ENCODE measurements at places on chromosomes 4 and X. TPM values are rescaled to one million over a fixed set of nuclear protein-coding genes. Genes with fewer than 3 reads are reported as not detected.

Gene MAGEA11
- total RNA-seq = not detected

Gene APLN
- not detected for total RNA-seq

Gene MAGEA10
- total RNA-seq = not detected

Gene DCAF12L1
- total RNA-seq = not detected

Gene PI4K2B
- 16.3 TPM for total RNA-seq

Gene POU4F2
- not detected for total RNA-seq

Gene HGFAC
- not detected for total RNA-seq

Gene ELK1
- total RNA-seq = 6.9 TPM

DNA sequence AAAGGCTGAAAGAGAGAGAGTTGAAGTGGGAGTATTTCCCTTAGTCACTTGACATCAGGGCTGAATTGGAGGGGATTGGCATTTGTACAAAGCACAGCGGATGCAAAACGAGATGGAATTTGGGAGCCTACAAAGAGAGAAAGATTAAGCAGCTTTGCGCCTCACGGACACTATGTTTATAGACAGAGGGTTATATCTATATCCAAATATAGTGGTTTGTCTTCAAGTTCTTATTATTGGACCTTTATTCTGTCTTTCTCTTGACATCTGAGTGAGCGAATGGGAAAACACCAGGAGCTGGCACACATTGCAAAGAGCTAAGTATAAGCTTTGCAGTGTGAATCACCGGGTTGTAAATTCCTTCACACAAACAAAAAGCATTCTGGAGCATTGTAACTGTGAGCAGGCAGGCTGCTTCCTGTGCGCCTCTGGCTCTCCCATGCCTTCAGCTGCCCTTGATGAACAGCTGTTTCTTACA, 500.2 kb downstream of the STIM2 start:
- no peaks in the 10 kb centered on the region for H3K4me1 ChIP-seq
- no peak overlapping the region for H3K27ac ChIP-seq
- H3K36me3 ChIP-seq = no peaks in the 10 kb centered on the region
- H3K4me3 ChIP-seq = no peak overlapping the region
- DNase-seq = no peak
- H3K27me3 ChIP-seq = no peaks in the 10 kb centered on the region

- no peak overlapping the region for H3K27ac ChIP-seq
- H3K4me1 ChIP-seq = no peaks in the 10 kb centered on the region
- H3K27me3 ChIP-seq = no peaks in the 10 kb centered on the region
- DNase-seq = no peak
Measured at GRCh38 chrX:150864127-150864526, 34.3 kb downstream of the CD99L2 start.

- peak overlapping the region; percentile 26 for H3K27ac ChIP-seq
- no peak for DNase-seq
- no peak overlapping the region for H3K4me3 ChIP-seq
- no peaks in the 10 kb centered on the region for H3K4me1 ChIP-seq
Measured at GRCh38 chr4:157115613-157116335, 39.8 kb downstream of the GLRB start.

DNA sequence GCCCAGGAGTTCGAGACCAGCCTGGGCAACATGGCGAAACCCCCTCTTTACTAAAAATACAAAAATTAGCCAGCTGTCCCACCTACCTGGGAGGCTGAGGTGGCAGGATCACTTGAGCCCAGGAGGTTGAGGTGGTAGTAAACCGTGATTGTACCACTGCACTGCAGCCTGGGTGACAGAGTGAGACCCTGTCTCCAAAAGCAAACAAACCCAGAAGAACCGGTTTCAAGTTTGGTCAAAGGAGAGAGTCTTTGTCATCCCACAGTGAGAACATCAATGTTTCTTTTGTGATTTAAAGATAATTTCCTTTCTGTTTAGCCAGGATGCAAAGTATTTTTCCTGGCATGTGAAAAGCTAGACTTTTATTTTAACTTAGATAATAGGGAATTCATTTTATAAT, 26.7 kb downstream of the PDK3 start:
- H3K4me1 ChIP-seq = no peaks in the 10 kb centered on the region
- H3K4me3 ChIP-seq = no peak overlapping the region
- no peaks in the 10 kb centered on the region for H3K36me3 ChIP-seq
- DNase-seq = no peak
- no peak overlapping the region for H3K27ac ChIP-seq

- H3K36me3 ChIP-seq = no peaks in the 10 kb centered on the region
- no peak for DNase-seq
Measured at GRCh38 chr4:6915041-6916005, 5.7 kb downstream of the TBC1D14 start.

DNA sequence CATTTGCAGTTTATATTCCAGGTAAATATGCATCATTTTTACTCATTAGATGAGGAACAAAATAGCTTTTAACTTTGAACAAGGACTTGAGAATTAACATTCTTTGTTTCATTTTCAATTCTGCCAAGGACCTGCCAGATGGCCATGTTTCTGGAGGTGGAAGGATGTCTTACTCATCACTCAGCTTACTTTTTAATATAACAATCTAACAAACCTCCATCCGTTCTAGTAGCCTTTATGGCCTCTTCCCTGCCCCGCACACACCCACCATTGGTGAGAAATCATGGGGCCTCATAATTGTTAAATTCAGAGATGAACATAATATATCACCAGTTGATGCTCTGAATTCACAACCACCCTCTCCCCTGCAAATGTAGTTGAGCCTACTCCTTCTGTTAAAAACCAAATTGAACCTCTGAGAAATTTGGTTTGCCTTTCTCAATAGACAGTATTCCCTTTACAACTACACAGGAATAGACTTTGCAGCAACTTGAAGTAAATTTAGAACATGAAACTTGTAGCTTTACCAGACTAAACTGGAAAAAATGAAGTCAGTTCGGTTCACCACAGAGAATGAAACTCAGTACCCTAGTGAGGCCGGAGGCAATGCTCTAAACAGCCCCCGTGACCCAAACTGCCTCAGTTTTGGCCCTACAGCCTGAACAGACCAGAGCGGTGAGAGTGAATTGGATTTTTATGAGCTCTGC, 50.1 kb upstream of the ACSL4 start:
- H3K4me3 ChIP-seq = no peak overlapping the region
- H3K27me3 ChIP-seq = no peaks in the 10 kb centered on the region
- H3K36me3 ChIP-seq = no peaks in the 10 kb centered on the region
- peaks cover 13% of the 10 kb centered on the region for H3K4me1 ChIP-seq
- H3K27ac ChIP-seq = no peak overlapping the region
- DNase-seq = no peak

DNA sequence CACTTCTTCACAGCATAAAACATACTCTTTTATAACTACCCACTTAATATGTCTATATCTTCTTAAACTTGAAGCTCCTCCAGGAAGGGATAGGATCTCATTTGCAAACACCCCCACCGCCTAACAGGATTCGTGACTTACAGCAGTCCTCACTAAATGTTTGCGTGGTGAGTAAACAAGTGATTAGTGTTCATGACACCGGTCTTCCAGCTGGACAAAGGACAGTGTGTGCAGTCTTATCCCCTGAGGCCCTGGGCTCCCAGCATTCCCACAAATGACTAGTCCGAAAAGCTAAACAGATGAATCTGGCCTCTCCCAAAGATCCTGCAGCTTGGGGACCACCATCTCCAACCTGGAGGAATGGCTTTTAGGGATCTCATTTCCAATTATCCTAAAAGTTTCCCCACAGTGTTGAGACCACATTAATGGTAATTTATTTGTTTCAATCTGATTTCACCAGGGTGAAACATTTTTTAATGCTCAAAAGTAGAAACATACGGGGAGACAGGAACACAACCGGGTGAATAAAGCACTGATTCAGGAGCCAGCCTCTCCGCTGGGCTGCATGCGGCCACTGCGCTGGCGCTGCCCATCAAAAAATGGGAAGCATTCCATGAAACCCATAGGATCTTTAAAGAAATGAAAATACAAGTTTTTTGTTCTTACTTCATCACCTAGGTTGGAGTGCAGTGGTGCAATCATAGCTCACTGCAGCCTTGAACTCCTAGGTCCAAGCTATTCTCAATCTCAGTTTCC, 69.2 kb downstream of the HADH start:
- H3K4me3 ChIP-seq = no peak overlapping the region
- H3K36me3 ChIP-seq = no peaks in the 10 kb centered on the region
- H3K27ac ChIP-seq = no peak overlapping the region
- DNase-seq = no peak

GRCh38 chr4:157012781-157013180, 41.2 kb upstream of the PDGFC start:
- H3K27me3 ChIP-seq = no peaks in the 10 kb centered on the region
- H3K27ac ChIP-seq = no peak overlapping the region
- peaks cover 6% of the 10 kb centered on the region for H3K4me1 ChIP-seq

Measured in body of pancreas (tissue), 4 donors.